ENCODE measurements at places on chromosomes 5 and 9. TPM values are rescaled to one million over a fixed set of nuclear protein-coding genes. Genes with fewer than 3 reads are reported as not detected.
A peak's percentile ranks its signal among the peaks of the same experiment; 100 is the strongest.

GRCh38 chr9:4433379-4433778 lies 56.9 kb upstream of the SLC1A1 start:
- DNase-seq = no peak
- no peaks in the 10 kb centered on the region for H3K36me3 ChIP-seq
- no peak overlapping the region for H3K27ac ChIP-seq
- no peak overlapping the region for H3K4me3 ChIP-seq
- no peaks in the 10 kb centered on the region for H3K27me3 ChIP-seq

DNA sequence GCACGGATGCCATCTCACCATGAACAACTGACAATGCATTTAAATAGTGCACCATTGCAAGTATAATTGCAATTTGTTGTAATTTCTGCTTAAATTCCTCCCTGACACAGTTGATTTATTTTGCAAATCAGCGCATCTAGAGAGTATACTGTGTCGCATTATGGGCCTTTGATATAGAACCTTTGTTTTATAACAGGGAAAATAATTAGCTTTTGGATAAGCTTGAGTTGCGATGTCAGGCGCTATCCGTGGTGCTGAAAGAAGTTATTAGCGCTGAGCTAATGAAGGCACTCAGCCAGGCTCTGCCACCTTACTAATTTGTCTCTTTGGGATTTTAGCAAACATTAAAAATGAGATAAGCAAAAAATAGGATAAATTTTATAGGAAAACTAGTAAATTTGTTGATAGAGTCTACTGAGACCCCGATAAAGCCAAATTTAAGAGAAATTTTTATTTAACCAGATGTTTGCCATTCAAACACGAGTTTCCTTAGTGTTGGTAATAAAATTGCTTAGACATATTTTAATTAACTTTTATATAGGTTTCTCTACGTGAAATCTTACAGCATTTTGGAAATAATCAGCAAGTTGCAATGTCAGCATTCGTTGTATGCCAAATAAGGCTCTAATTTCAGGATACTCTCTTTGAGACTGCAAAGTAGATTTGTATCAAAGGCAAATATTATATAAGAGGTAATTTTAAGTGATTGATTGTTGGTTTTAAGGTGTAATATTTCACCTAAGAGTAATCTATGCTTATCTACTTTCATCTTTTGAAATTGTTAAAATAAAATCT lies 355.5 kb downstream of the TLR4 start:
- DNase-seq = peak; percentile 80
- H3K27ac ChIP-seq = no peak overlapping the region
- H3K4me3 ChIP-seq = no peak overlapping the region
- H3K4me1 ChIP-seq = no peaks in the 10 kb centered on the region

DNA sequence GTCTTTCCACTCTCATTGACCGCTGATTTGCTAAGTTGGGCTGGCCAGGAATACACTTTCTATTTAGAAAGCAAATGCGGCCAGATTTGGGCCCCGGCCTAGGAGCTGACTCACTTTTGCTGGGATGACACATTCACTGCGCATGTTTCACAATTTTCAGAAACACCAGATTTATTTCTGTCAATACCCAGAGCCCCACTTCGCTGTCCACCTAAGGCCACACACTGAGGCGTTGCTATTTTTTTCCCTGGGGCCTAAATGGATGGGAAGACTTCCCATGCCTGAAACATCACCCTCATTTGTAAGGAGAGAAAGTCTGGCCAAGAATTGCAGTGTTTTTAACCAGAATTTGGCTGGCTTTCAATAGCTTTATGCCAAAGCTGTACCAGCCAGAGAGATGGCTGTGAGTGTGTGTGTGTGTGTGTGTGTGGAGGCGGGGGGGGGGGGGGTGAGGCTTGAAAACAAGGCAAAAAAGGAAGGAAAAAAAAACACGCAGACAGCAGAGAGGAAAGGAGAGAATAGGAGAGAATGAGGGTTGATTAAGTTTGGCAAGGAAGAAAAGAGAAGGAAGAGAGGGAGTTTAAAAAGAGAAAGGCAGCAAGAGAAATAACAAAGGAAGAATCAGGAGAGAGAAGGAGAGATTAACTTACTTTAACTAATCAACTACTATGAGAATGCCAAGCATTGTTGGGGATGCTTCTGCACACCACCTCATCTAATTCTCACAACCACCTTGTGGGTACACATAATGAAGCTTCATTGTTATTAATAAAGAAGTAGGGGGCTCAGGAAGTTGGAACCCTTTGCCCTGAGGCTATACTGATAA lies 261.4 kb upstream of the KLF4 start:
- H3K4me3 ChIP-seq = no peak overlapping the region
- no peak for DNase-seq
- H3K4me1 ChIP-seq = peaks cover 8% of the 10 kb centered on the region
- no peak overlapping the region for H3K27ac ChIP-seq
- no peaks in the 10 kb centered on the region for H3K27me3 ChIP-seq

- H3K4me3 ChIP-seq = peak overlapping the region; percentile 97
- H3K36me3 ChIP-seq = no peaks in the 10 kb centered on the region
- H3K27ac ChIP-seq = no peak overlapping the region
- peak; percentile 39 for DNase-seq
Observed at GRCh38 chr5:114360357-114360756, 1.5 kb upstream of the KCNN2 start.

DNA sequence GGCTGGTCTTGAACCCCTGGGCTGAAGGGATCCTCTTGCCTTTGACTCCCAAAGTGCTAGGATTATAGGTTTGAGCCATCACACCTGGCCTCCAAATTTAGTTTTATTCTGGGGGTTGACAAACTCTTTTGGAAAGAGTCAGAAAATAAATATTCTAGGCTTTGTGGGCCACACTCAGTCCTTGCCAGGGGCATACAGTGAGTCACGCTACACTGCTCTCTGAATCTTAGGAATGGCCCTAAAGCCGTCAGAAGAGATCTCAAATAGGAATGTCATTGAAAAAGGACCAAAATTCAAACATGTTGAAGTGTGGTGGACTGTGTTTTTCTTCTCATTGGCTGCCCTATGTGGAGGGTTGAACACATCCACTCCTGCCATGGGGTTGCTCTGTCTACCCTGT lies 127.7 kb upstream of the BASP1 start:
- no peaks in the 10 kb centered on the region for H3K4me1 ChIP-seq
- no peak for DNase-seq
- H3K27ac ChIP-seq = no peak overlapping the region
- no peaks in the 10 kb centered on the region for H3K27me3 ChIP-seq
- H3K36me3 ChIP-seq = no peaks in the 10 kb centered on the region

GRCh38 chr5:28862860-28863196 lies 1824.4 kb upstream of the CDH9 start:
- no peak for DNase-seq
- H3K36me3 ChIP-seq = no peaks in the 10 kb centered on the region
- H3K4me3 ChIP-seq = no peak overlapping the region
- no peak overlapping the region for H3K27ac ChIP-seq

- no peaks in the 10 kb centered on the region for H3K36me3 ChIP-seq
- peak overlapping the region; percentile 55 for H3K27ac ChIP-seq
- H3K4me3 ChIP-seq = no peak overlapping the region
- peak; percentile 43 for DNase-seq
- no peaks in the 10 kb centered on the region for H3K27me3 ChIP-seq
Observed at GRCh38 chr9:121607434-121608167, 43.8 kb upstream of the DAB2IP start.

DNA sequence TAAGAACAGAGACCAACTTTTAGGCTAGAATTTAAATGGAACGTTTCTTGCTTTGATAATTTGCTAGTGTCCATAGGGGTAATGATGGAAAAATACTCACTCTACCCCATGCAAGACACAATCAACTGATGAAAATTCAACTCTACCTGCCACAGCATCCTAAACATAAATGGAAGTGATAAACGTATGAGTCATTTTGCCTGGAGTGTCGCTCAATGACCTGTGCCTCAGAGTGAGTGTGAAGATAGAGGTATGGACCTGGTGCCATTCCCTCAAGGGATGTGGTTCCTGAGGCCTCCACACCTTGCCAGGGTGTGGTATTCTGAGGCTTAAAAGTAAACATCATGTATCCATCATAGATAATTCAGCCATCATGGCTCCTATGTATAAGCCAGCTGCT lies 14.0 kb downstream of the ARL14EPL start:
- no peak overlapping the region for H3K27ac ChIP-seq
- no peaks in the 10 kb centered on the region for H3K27me3 ChIP-seq
- DNase-seq = no peak
- no peak overlapping the region for H3K4me3 ChIP-seq
- H3K4me1 ChIP-seq = no peaks in the 10 kb centered on the region

- no peak for DNase-seq
- no peak overlapping the region for H3K4me3 ChIP-seq
- H3K36me3 ChIP-seq = no peaks in the 10 kb centered on the region
- H3K4me1 ChIP-seq = no peaks in the 10 kb centered on the region
- H3K27ac ChIP-seq = no peak overlapping the region
- no peaks in the 10 kb centered on the region for H3K27me3 ChIP-seq
Observed at GRCh38 chr5:128629157-128629556, 91.1 kb upstream of the FBN2 start.

- H3K36me3 ChIP-seq = no peaks in the 10 kb centered on the region
- no peaks in the 10 kb centered on the region for H3K4me1 ChIP-seq
- no peak overlapping the region for H3K4me3 ChIP-seq
- H3K27me3 ChIP-seq = no peaks in the 10 kb centered on the region
Observed at GRCh38 chr9:103789686-103790085, 304.4 kb upstream of the SMC2 start.

GRCh38 chr9:5321058-5321457 lies 16.5 kb upstream of the RLN2 start:
- no peaks in the 10 kb centered on the region for H3K36me3 ChIP-seq
- H3K27me3 ChIP-seq = no peaks in the 10 kb centered on the region
- H3K27ac ChIP-seq = no peak overlapping the region
- no peaks in the 10 kb centered on the region for H3K4me1 ChIP-seq

DNA sequence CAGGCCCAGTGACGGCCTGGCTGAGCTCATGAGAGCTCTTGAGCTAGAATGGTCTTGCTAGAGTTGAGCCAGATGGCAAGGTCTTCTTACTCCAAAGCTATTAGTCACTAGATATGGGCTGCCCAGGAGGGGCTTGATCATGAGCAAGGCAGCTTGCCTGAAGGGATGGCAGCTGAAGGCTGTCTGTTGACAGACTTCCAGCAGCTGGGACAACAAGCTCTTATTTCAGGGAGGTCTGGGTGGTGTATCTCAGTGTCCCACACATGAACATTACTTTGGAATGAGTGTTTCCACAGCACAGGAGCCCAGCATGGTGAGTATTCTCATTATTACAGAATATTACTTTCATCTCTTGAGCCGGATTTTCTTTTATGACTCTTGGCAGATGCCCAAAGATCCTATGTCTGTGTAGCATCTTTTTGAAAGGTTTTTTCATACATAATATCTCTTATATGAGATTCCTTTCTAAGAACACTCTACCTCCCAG lies 414.1 kb downstream of the ARHGEF28 start:
- H3K27me3 ChIP-seq = no peaks in the 10 kb centered on the region
- no peak overlapping the region for H3K27ac ChIP-seq
- no peak overlapping the region for H3K4me3 ChIP-seq
- no peak for DNase-seq
- H3K4me1 ChIP-seq = peaks cover 10% of the 10 kb centered on the region
- H3K36me3 ChIP-seq = no peaks in the 10 kb centered on the region

GRCh38 chr5:14429101-14430050 lies 152.2 kb upstream of the OTULINL start:
- peak overlapping the region; percentile 69 for H3K27ac ChIP-seq
- H3K27me3 ChIP-seq = no peaks in the 10 kb centered on the region
- H3K4me3 ChIP-seq = no peak overlapping the region
- peak; percentile 75 for DNase-seq
- H3K4me1 ChIP-seq = peaks cover 61% of the 10 kb centered on the region

- H3K4me3 ChIP-seq = no peak overlapping the region
- no peak overlapping the region for H3K27ac ChIP-seq
- no peak for DNase-seq
- no peaks in the 10 kb centered on the region for H3K4me1 ChIP-seq
- H3K36me3 ChIP-seq = no peaks in the 10 kb centered on the region
Observed at GRCh38 chr5:7808998-7809397, 41.9 kb downstream of the CFAP90 start.

- no peak overlapping the region for H3K27ac ChIP-seq
- peak overlapping the region; percentile 92 for H3K4me3 ChIP-seq
- H3K27me3 ChIP-seq = no peaks in the 10 kb centered on the region
- DNase-seq = peak; percentile 39
- no peaks in the 10 kb centered on the region for H3K36me3 ChIP-seq
- H3K4me1 ChIP-seq = peaks cover 10% of the 10 kb centered on the region
Observed at GRCh38 chr5:1343931-1344901, 683 bp downstream of the CLPTM1L start.

DNA sequence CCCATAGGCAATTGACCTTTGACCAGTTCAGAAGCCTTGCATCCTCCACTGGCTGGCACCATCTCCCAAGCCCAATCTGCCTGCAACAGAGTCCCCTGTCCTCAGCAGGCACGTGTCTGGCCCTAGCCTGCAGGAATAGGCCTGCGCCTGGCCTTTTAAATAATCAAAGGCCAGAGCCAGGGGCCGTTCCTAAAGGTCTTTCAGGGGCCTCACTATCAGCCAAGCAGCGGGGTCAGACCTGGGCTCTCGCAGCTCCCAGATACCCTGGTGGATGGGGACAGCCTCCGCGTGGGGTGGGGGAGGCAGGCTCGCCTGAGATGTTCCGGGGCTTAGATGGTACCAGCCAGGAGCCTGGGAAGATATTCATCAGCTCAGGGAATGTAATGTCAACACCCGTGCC lies 32.6 kb downstream of the SLC6A3 start:
- no peak for DNase-seq
- H3K36me3 ChIP-seq = no peaks in the 10 kb centered on the region
- H3K27me3 ChIP-seq = no peaks in the 10 kb centered on the region
- no peak overlapping the region for H3K27ac ChIP-seq

- no peak for DNase-seq
- H3K27me3 ChIP-seq = peaks cover 55% of the 10 kb centered on the region
- peaks cover 12% of the 10 kb centered on the region for H3K4me1 ChIP-seq
- no peak overlapping the region for H3K27ac ChIP-seq
Observed at GRCh38 chr5:132808448-132808847, 4.7 kb upstream of the SOWAHA start.

- H3K4me3 ChIP-seq = no peak overlapping the region
- H3K27ac ChIP-seq = no peak overlapping the region
- no peaks in the 10 kb centered on the region for H3K4me1 ChIP-seq
- no peak for DNase-seq
Observed at GRCh38 chr9:114007991-114008666, 70.0 kb downstream of the AMBP start.

DNA sequence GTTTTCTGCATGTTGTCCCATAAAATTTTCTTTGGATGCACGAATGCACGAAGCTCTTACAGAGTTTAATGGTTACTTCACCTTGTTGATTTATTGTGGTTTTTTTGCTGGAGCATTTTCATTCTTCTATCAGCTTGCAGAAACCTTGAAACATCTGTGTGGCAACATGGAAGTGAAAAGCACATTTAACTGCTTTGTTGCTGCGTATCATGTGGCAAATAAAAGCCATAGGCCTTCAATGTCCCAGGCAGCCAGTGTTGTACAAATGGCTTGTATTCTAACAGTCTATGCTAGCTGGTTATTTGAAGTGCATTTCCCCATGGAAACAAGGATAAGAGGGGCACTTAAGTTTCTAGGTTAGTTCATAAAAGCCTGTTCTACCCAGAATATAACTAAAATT lies 42.5 kb upstream of the RASGRF2 start:
- no peaks in the 10 kb centered on the region for H3K27me3 ChIP-seq
- no peaks in the 10 kb centered on the region for H3K4me1 ChIP-seq

The SPINK6 gene
- total RNA-seq = not detected

The RNF208 gene
- 0.77 TPM for total RNA-seq

The ABHD17B gene
- total RNA-seq = 86.5 TPM

The DBN1 gene
- total RNA-seq = 338 TPM

The SHOC1 gene
- not detected for total RNA-seq

The PCDHGA6 gene
- total RNA-seq = 0.77 TPM

The PKD2L2 gene
- not detected for total RNA-seq

The DND1 gene
- total RNA-seq = 1.1 TPM

The VCAN gene
- 101 TPM for total RNA-seq

The TAF11L5 gene
- not detected for total RNA-seq

The PCDHA6 gene
- total RNA-seq = 2.8 TPM

The ACOT12 gene
- total RNA-seq = not detected

The NTRK2 gene
- 0.02 TPM for total RNA-seq

The SHISAL2B gene
- 10.4 TPM for total RNA-seq
